Endodermal cell (in vitro differentiated cells): ENCODE measurements at places on chromosomes 1 and 21.

- DNase-seq = peak; percentile 66
Measured at GRCh38 chr21:37673801-37674575, 242.3 kb downstream of the KCNJ6 start.

DNA sequence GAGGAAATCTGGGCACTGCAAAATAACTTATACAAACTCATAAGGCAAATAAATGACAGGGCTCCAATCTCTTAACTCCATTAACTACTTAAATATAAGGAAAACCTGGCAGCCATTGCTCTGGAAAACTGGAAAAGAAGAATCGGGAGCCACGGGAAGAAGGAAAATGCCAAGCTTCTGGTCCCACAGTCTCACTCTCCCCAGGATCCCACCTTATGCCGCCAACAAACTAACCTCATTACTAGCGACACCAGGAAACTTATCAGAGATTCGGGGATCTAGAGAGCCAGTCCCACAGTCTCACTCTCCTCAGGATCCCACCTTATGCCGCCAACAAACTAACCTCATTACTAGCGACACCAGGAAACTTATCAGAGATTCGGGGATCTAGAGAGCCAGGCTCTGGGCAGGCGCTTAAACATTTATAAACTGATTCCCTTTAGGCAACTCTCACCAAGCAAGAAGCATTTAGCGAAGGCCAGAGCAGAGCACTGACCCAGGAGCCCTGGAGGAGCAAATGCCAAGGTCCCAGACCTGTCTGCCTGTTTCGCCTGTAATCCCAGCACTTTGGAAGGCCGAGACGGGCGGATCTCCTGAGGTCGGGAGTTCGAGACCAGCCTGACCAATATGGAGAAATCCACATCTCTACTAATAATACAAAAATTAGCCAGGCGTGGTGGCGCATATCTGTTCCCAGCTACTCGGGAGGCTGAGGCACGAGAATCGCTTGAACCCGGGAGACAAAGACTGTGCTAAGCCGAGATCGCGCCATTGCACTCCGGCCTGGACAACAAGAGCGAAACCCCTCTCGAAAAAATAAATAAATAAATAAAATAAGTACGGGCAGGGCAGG is 720 bp downstream of the PSMB2 start:
- DNase-seq = no peak

- DNase-seq = peak; percentile 86
Measured at GRCh38 chr21:39125752-39126485, 57.3 kb downstream of the PSMG1 start.

GRCh38 chr1:6262555-6263420 is 1.9 kb upstream of the GPR153 start:
- DNase-seq = no peak

DNA sequence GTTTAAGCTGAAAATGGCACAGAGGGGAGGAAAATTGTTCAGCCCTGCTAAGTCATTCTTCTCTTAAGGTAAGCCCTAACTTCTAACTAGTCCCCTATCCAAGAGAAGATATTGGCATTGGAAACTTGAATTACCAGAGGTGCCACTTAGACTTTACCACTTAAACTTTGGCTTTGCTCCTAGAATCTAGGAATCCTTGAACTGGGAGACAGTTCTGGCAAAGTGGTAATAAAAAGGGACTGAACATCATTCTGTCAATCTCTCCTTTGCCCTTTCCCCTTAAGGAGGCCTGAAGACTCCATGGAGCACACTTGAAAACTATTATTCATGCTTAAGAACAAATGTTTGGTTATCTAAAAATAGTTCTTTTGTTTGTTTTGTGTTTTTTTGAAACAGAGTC is 8.4 kb downstream of the ATP1A4 start:
- no peak for DNase-seq

- DNase-seq = no peak
Measured at GRCh38 chr1:155759966-155760630, 71.2 kb downstream of the DAP3 start.

GRCh38 chr1:221816899-221817298 is 75.0 kb upstream of the DUSP10 start:
- no peak for DNase-seq

GRCh38 chr21:37251294-37251634 is 15.9 kb downstream of the VPS26C start:
- DNase-seq = no peak

DNA sequence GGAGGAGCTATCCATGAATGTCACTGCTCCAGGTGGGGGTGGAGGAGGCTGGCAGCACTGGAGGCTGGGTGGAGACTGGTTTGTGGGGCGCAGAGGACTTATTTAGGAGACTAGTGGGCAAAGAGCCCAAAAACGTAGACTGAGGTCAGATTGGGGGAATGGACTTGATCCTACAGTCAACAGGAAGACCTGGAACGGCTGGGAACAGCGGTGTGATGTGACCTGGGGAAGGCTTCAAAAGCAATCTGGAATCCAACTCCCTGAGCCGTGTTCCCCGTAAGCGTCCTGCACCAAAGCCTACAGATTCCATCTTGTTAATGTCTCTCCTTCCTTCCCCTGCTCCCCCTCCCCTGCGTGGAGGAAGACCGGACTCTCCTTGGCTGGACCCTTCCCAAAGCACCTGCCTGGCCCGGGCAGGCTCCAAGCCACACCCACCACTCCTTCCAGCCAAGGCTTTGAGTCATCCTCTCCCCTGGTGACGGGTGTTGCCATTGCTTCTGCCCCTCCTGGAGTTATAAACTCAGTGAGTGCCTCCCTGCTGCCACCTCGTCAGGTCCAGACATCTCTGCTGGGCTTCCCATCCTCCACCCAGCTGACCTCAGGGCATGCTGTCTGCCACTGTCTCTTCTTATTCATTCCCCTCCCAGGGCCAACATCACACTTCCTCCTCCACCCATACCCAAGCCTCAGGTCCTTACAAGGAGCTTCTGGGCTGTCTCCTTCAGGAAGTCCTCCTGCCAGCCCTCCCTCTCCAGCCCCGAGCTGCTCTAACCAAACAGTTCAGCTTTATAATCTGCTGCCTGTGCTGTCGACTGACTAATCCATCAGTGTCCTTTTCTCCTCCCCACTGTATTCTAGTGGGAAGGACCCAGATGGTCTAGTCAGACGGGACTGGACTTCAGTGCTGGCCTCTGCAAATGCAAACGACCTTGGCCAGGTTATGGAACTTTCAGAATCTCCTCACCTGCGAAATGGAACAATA is 1.6 kb upstream of the CLSTN1 start:
- peak; percentile 93 for DNase-seq

GRCh38 chr1:11045428-11046269 is 1.4 kb downstream of the MASP2 start:
- DNase-seq = peak; percentile 89

- DNase-seq = no peak
Measured at GRCh38 chr1:172515927-172516326, 17.0 kb upstream of the SUCO start.
